Activated naive CD4-positive, alpha-beta T cell treated with anti-CD3 and anti-CD28 coated beads, Interleukin-2, amount 50 U/mL, for 16 hours (primary cell): ENCODE measurements at places on chromosomes 1 and 21.

GRCh38 chr1:30325085-30325935, 398.1 kb downstream of the MATN1 start:
- DNase-seq, result no peak

GRCh38 chr1:65792669-65793358, at the start of gene PDE4B:
PDE4B (plus strand) TSS chr1:65792895.
- no peak for DNase-seq

DNA sequence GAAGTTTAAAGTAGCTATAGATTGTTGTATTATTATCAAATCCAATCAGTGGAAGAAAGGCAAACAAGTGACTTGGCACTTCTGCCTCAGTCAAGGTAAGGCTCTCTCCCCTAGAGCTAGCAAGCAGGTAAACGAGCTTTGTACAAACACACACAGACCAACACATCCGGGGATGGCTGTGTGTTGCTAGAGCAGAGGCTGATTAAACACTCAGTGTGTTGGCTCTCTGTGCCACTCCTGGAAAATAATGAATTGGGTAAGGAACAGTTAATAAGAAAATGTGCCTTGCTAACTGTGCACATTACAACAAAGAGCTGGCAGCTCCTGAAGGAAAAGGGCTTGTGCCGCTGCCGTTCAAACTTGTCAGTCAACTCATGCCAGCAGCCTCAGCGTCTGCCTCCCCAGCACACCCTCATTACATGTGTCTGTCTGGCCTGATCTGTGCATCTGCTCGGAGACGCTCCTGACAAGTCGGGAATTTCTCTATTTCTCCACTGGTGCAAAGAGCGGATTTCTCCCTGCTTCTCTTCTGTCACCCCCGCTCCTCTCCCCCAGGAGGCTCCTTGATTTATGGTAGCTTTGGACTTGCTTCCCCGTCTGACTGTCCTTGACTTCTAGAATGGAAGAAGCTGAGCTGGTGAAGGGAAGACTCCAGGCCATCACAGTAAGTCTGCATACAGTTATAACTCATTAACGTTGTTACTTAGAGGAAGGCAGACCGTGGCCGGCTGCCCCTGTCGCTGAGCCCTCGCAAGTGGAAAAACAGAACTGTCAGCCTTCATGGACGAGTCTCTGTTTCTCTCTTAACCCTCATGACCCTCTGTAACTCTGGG, at the start of gene PALMD:
PALMD (plus strand) TSS at position 415 of the 833 bp plus-strand sequence; CDS start at position 620, 205 bp downstream.
- DNase-seq, result no peak

GRCh38 chr1:220281159-220281574, 8.9 kb upstream of the RAB3GAP2 start:
- no peak for DNase-seq

DNA sequence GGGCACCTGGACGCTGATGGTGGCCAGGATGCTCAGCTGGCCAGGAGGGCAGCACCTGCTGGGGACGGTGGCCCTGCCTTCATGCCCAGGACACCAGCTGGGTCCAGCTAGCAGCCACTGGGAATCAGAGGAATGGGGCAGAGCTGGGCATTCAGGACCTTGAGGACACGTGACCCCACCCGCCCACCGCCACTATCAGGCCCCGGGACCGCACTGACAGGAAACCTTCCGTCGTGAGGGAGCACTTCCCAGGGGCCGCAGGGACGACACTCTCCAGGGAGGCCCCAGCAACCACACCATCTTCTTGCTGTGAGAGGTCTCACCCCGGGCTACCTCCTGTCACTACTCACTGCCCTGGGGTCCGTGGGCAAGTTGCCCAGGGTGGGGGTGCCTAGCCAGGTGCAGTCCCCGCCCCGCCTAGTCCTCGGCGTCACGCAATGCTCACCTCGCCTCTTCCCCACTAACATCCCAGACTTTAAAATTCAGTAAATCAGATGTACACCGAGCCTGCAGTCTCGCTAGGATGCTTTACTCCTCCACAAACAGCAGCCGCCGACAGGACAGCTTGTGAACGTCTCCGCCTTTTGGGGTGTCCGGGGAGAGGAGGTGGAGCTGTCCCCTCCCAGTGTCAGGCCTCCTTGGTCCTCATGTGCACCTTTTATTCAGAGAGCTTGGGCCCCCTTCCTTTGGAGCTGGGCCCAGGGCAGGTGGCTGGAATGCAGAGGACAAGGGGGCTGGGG, 4.9 kb downstream of the VWA1 start:
- DNase-seq, result no peak

DNA sequence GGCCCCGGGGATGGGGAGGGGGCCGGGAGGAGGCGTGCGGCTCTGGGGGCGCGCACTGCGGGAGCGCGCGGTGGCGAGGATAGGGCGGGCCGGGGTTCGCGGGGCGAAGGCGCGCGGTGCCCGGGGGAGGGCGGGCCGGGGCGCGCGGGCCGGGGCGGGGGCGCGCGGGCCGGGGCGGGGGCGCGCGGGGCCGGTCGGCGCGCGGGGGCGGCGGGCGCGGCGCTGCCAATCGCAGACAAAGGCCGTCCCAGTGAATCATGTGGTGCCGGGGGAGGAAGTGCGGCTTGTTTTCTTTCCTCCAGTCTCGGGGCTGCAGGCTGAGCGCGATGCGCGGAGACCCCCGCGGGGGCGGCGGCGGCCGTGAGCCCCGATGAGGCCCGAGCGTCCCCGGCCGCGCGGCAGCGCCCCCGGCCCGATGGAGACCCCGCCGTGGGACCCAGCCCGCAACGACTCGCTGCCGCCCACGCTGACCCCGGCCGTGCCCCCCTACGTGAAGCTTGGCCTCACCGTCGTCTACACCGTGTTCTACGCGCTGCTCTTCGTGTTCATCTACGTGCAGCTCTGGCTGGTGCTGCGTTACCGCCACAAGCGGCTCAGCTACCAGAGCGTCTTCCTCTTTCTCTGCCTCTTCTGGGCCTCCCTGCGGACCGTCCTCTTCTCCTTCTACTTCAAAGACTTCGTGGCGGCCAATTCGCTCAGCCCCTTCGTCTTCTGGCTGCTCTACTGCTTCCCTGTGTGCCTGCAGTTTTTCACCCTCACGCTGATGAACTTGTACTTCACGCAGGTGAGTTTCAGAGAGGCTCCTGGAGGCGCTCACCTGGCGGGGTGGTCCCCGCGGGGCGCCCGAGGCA, at the start of gene GPR137B:
GPR137B (plus strand) TSS at position 287 of the 851 bp plus-strand sequence; CDS start at position 371, 84 bp downstream.
- peak; percentile 61 for DNase-seq

DNA sequence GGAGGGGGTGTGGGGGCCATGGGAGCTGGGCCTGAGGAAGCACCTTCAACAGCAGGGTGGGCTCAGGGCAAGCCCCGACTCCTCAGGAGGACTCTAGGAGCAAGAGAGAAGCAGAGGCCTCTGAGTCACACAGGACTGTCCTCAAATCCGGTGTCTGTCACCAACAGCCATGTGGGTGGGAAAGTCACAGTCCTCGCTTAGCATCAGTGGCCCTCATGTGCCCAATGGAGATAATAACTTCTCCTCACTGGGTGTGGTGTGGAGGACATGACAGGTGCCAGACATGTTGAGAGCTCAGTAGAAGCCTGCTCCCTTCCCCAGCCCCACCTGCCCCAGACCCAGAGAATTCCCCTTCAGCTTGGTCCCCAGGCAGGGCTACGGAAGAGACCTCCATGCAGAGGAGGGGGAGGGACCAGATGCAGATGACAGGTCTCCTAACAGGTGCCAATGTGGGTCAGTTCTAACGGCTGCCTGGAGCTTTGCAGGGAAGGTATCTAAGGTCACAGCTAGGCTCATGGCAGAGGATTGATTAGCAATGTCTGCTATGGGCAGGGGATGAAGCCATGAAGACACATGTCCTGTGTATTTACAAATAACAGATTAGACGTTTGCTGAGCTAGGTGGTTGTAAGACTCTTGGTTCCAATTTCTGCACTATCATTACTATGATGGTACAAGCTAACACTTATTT, 30.2 kb downstream of the TTC39A start:
- DNase-seq, result no peak

DNA sequence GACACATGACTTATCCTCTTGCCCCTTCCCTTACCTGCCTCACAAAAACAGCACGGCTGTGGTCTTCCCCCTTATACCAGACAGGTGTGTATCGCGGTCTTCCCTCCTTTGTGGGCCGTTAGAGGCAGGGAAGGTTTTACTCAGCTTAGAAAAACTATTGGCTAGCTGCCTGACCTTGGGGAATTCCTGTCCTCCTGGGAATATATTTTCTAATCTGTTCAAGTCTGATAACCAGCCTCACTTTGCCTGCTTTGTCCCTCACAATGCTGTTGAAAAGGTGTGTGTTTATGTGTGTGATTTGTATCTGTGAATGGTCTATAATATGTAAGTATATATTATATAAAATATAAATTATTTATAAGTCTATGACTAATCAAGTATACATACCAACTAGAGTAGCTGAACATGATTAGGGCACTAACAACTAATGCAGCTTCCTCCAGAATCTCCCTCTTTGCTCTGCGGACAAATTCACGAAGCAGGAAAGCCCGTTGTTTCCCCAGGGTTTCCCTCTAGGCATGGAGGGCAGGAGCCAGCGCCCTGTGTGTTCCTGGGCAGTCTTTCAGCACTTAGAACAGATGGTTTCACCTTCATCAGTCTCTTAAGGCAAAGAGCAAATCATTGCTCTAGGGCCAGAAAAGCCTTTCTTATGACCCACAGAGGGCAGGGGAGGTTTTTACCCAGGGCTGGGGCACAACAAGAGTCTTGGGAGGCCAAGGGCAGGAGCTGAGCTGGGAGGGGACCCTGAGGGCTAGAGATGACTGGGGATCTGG, 25.6 kb downstream of the SLC26A9 start:
- DNase-seq, result no peak

- no peak for DNase-seq
Observed at GRCh38 chr1:224253721-224254120, 70.7 kb downstream of the DEGS1 start.

- DNase-seq, result no peak
Observed at GRCh38 chr1:22341791-22342605, 109.7 kb upstream of the ZBTB40 start.

- DNase-seq, result no peak
Observed at GRCh38 chr1:225610539-225610938, 42.4 kb downstream of the ENAH start.

GRCh38 chr1:203649551-203649998, 22.9 kb downstream of the ATP2B4 start:
- DNase-seq, result peak; percentile 30

DNA sequence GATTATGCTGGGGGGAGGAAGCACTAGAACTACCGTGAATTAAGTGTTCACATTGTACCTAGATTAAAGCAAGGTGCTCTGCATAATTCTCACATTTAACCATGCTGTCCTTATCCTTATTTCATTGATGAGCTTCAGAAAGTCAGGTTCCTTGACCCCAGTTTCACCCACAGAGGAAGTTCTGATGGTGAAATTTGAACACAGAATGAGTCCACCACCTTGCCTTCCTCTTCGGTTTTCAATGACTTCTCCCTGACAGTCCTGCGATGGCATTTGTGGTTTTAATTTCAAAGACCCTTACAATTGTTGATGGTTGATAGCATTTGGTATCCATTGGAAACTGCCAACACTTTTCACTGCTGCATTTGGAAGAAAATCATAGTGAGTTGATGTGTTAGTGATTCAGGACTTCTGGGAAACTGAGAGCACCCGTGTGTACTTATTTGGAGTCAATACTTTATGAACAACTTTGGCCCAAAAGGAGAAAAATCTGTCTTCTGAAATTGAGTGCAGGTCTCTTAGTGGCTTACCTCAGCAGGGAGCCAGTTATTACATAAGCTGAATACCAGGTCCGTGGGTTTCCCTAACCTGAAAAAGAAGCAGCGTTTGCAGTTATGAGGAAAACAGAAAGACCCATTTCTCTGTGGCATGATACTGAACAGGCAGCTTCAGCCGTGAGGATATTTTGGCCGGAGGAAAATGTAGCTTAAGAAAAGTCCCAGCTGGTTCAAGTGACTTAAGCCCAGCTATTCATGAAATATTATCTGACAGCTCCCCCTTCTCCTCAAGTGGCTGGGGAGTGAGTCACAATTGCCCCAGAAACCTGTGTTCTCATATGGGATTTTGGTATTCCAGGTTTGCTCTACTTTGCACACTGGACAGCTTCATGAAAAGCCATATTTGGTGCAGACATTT, 47.5 kb downstream of the ROR1 start:
- no peak for DNase-seq

GRCh38 chr1:65434255-65434654, 13.8 kb downstream of the LEPR start:
- no peak for DNase-seq
